ENCODE measurements at places on chromosomes 7 and 10.

DNA sequence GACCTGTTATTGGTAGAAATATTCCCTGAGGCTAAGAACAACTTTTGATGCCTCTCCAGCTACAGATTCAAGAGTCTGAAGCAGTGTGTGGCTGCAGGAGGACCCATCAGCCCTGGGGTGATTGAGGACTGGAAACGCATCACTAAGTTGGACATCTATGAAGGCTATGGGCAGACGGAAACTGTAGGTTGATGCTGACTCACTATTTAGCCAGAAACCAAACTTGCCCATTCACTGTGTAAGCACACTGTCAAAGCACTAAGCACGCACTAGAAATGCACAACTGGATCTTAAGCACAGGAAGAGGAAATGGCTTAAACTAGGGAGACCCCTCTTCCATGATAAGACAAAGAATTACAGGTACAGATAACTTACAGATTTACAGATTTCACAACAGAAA, 20.8 kb downstream of the ACSM6 start:
- DNase-seq = peak; percentile 61

DNA sequence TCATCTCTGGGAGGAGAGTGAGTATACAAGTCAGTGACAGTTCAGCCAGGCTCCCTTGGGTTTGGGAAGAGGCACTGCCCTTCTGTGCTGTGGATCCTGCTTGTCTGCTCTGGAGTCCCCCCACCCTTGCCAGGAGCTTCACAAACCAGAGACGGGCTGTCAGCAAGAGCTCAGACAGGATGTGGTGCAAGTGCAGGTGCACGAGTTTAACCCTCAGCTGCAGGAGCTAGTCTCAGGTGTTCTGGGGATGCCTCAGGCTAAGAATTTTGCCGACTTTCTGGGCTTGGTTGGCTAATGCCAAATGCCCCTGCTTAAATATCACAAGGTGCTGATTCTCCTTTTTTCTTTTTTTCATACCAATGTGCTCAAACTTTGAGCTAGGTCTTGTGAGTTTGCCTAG, 22.3 kb downstream of the ZNF783 start:
- no peak for DNase-seq

- no peak for DNase-seq
These were observed 444.1 kb downstream of the GRID1 start for GRCh38 chr10:85922356-85923129.

DNA sequence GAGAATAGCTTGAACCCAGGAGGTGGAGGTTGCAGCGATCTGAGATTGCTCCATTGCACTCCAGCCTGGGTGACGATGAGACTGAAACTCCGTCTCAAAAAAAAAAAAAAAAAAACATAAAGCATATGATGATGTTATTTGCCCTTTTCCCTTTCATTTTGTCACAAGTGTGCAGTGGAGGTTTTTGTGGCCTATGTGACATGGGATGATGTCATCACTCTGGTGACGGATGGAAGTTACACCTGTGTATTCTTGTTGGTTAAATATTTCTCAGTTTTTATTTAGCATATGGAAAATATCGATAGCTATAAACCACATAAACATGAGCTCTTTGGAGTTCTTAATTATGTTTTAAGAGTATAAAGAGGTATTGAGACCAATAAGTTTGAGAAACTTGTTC, 71.8 kb upstream of the EMX2 start:
- no peak for DNase-seq

DNA sequence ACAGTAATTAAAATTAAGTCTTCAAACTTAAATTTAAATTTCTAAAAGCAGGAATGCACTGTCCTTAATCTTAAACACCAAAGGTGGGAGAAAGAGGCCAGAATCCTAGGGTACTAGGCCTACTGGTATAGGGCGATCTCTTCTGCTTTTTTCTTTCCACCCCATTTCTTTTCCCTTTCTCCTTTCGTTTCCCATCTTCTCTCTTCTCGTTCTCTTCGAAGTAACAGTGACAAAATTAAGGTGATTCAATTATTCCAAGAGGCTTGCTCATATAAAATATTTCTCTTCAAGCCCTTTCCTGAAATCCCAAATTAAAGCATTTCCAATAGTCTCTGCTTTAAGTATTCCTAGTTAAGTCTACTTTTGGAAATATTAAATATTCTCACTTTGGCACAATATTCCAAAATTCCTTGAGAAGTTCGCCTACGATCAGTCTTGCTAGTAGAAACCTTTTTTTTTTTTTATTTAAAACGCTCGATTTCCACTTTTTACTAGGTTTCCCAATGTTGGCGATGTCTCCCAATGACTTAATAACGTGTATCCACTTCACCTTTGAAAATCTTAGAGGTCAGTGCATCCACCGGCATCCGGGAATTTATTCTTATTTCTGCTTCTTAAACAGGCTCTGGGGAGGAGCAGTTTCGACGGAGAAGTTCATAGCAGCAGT, 765 bp upstream of the LCOR start:
- DNase-seq = no peak

GRCh38 chr7:47454069-47454973, 127.6 kb downstream of the TNS3 start:
- DNase-seq = peak; percentile 58

- peak; percentile 9 for DNase-seq
These were observed 9.6 kb downstream of the EMX2 start for GRCh38 chr10:117552156-117552631.
